ENCODE measurements at places on chromosomes 7 and 10.

DNA sequence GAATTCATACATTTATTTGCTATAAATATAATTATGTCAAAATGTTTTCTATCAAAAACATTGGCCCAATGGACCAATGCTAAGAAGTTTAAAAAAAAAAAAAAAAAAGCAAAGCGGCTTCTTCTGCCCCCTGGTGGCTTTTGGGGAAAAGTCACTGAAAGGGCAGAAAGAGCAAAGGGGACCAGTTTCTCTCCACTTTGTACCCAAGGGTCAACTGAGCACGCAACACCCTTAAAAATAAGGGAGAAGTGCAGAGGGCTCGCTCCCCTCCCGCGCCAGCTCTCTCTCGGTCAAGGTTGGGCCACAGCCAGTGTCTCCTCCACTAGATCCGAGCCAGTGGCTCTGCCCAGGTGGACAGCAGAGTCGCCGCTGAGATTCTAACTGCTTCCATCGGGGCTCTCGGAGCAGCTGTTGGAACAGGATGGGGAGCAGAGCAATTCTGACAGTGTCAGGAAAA, 136.4 kb upstream of the FGFR2 start:
- no peak for DNase-seq

GRCh38 chr10:88395677-88396076, 187.4 kb downstream of the RNLS start:
- peak; percentile 22 for DNase-seq

DNA sequence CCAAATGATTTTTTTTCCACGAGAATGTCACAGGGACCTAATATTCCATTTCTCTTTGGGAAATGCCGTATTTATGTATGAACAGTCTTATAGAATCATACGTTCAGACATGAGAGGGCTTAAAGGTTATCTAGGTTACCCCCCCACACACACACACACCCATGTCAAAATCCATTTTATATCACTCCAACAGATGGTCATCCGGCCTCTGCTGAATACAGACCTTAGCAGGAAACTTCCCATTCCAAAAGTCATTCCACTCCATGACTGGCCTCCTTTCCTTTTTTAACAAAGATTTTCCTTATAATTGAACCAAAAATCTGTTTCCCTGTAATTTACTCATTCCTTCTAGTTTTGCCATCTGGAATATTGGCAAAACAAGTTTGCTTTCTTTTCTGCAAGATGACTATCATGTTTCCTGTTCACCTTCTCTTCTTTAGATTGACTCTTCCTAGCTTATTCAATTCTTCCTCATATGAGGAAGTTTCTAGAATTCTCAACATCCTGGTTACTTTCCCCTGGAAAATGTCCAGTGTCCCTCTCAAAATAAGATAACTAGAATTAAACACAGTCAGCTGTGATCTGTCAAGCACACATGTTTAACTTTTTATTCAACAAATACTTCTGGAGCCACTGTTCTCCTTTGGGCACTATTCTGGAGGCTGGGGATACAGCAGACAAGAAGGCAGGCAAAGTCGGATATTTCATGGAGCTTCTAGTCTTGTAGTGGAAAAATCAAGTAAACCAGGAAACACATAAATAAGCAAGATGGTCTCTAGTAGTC, 276.5 kb upstream of the LRGUK start:
- DNase-seq = no peak

GRCh38 chr10:102101152-102101551, 19.0 kb downstream of the LDB1 start:
- no peak for DNase-seq

DNA sequence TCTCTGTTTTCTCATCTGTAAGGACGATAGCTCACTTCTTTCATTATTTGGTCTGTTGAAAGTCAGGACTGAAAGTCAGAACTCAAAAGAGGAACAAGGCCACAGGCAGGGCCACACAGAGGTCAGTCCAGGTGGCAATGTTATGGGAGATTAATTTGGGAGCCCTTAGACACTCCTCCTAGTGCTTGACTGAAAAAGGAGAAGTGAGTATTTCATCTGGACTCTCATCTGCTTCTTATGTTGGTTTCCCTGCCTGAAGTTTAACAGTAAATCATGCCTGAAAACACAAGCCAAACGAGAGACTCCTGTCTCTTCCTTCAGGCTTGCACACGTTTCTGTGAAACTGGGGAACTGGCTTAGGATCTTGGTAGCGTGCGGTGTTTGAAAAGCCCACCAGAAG, 248.5 kb downstream of the BUB3 start:
- DNase-seq = no peak

DNA sequence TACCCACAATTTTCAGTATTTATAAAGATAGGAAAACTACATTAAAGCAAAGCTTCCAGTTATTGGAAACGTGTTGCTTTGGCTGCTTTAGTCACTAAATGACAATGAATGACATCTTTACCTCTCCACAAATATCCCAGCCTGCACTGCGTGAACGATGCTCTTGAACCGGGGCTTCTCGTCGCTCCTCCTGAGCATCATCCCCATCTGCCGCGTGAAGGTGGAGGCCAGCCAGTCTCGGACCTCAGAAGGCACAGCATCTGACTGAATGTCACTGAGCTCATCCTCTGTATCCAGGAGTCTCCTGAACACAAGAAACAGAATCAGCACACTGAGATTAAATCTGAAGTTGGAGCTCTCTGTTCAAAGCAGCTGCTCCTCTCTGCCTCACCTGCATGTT, 191.3 kb downstream of the PDE1C start:
- DNase-seq = no peak

DNA sequence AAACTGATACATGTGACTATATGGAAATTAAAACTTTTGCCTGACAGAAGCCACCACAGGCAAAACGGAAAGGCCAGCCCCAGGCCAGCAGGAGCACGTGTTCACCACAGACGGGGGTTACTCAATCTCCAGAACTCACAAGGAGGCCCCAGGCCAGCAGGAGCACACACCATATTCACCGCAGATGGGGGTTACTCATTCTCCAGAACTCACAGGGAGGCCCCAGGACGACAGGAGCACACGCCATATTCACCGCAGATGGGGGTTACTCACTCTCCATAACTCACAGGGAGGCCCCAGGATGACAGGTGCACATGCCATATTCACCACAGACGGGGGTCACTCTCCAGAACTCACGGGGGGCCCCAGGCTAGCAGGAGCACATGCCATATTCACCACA, 61.5 kb downstream of the NKX6-2 start:
- DNase-seq = no peak

GRCh38 chr10:110495731-110496552, 1.8 kb upstream of the DUSP5 start:
- DNase-seq = peak; percentile 61

DNA sequence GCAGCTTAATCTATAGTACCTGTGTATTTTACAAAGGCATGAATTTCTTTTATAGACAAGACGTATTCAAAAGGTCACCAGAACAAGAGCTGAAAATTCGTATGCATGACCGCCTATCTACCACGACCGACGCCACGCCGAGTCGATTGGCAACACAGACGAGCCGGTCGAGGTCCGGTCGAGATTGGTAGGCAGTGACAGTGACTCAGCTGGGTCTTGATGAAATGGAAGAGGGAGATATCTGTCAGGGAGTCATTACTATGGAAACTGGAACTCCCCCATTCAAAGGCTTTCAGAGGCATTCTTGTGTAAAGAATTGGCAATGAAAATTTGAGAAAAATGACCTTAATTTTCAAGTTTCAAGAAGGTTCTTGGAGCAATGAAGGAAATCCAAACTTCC, 2.1 kb downstream of the ATP5MK start:
- DNase-seq = no peak

DNA sequence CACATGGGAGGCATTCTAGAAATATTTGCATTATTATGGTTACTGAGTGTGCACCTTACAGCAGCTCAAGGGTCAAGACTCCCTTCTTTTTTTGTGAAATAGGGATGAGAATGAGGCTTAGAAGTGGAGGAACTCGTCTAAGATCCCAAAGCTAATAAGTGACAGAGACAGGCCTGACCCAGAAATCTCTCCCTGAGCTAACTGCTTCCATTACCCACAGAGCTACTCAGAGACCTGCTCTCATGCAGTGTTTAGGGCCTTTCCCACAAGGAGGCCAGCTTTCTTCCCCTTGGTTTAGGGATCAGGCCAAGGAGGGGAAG, 301.7 kb downstream of the RPS24 start:
- DNase-seq = no peak

DNA sequence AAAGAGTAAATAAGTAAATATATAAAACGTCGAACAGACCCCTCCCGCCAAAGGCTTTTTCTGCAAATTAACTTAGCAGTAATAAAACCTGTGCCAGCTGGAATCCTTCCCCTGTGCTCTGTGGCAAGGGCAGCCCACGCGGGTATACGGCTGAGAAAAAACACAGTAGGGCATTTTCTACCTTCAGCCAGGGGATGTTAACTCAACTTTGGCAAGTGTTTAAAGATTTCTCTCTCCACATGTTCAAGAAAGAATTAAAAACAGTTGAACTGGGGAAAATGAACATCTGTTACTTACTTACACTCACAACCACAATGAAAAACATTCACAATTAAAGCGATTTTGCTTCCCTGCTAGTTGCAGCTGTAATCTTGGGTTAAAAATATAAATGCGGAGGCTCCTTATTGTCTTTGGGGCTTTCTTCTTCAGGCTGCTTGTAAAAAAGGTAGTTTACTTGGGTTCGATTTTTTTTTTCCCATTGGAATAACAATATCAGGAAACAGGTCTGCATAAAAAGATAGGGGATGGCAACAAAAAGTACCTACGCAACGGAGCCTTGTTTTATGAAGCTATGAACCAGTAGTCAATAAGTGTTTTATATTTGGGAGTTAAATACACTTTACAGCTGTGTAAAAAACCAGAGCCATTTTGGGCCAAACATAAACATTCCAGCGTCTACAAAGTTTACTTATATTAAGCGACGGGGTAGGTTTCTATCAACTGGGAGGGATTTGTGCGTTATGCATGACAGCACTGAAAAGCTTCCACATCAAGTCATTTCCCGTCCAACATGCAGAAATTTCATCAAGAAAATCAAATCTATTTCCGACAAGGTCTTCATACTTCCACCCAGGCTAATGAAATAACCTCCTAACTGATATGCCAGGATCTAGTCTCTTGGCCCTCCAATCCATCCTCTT, 132.7 kb downstream of the TAX1BP1 start:
- no peak for DNase-seq

GRCh38 chr10:92787557-92788152, 60.7 kb upstream of the EXOC6 start:
- no peak for DNase-seq

- no peak for DNase-seq
Measured at GRCh38 chr10:50508315-50509051, 115.3 kb downstream of the SGMS1 start.

GRCh38 chr7:55423277-55423711, 58.2 kb downstream of the LANCL2 start:
- peak; percentile 17 for DNase-seq

DNA sequence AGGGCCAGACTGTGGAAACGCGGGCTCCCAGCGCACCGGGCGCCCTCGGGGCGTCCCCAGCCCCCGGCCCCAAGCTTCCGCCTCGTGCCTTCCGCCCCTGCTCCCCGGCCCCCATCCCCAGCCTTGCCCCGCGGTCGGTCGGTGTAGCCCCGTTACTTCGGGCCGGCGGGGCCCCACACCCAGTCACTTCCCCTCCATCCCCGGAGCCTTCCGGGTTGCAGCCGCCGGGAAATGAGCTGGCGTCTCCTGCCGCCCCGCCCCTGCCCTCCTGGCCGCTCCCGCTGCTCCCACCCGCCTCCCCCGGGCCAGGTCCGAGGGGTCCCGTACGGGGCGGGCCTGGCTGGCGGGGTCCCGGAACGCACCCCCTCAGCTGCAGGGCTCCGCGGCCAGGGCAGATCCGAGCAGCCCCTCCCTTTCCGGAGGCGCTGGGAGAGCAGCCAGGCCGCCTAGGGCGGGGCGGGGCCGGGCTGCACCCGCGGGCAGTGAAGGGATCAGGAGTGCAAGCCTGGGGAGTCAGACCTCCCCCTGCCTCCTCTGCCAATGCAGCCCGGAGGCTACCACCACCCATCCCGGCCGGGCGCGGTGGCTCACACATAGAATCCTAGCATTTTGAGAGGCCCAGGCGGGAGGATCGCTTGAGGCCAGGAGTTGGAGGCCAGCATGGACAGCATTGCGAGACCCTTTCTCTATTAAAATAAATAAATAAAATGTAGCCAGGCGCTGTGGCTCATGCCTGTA, 709 bp downstream of the ARPC1B start:
- DNase-seq = peak; percentile 45

GRCh38 chr7:3034591-3035150, 9.0 kb downstream of the CARD11 start:
- DNase-seq = no peak

DNA sequence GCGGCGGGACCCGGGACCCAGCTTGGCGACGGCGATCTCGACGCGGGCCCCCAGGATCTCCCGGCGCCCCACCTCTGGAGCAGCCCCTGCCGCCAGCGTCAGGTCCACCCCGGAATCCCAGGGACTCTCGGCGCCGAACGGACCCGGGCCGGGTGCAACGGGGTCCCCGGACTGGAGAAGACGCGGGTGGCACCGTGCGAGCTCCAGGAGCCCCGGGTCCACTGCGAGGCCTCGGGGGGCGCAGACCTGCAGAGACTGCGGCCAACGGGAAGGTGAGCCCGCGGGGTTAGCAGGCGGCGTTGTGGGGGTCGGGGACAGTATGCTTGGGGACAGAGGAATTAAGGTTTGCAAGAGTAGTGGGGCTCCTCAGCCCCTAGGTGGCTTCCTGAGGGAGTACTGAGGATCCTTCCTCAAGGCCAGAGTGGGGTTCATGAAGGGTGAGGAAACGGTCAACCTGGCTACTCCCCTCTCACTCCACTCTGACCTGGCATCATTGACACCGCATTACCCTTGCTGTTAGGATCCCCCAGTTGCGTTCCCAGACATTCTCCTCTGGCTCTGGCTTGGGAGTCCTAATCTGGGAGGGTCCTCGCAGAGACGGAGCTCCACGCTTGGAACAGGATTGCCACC, 353 bp downstream of the EPHB6 start:
- no peak for DNase-seq

GRCh38 chr10:46537309-46537708, 19.1 kb downstream of the GPRIN2 start:
- DNase-seq = no peak

- no peak for DNase-seq
Measured at GRCh38 chr7:41881331-41882130, 178.6 kb upstream of the INHBA start.

DNA sequence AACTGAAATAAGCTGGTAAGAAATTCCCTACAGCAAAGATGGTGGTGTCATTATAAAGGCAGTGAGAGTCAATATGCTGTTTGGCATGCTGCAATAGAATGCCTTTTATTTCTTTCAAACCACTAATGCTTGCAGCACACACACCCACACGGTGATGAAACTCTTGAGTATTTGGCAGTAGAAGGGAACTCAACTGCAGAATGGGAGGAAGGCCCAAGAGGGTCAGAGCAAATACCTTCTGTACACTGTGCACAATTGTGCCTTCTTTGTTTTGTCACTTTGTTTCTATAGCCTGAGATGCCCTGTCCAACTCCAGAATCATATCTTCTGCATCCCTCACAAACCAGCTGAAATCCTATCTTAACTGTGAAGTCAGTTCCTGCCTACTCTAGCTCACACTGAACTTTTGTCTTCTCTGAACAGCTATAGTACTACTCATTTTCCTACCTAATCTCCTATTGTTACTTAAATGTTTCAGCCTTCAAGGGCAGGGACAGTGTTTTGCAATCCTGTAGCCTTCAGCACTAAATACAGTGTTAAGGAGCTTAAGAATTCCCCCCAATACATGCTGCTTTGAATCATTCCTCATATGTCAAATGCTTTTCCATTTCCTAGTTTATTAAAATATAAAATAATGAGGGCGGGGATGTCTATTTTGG, 22.2 kb downstream of the MMS19 start:
- peak; percentile 52 for DNase-seq
